AG08396 (cell line): ENCODE measurements at places on chromosomes 1 and 21.
A peak's percentile ranks its signal among the peaks of the same experiment; 100 is the strongest.

- DNase-seq = peak; percentile 45
These were observed 149.5 kb downstream of the FGGY start for GRCh38 chr1:59446257-59446901.

DNA sequence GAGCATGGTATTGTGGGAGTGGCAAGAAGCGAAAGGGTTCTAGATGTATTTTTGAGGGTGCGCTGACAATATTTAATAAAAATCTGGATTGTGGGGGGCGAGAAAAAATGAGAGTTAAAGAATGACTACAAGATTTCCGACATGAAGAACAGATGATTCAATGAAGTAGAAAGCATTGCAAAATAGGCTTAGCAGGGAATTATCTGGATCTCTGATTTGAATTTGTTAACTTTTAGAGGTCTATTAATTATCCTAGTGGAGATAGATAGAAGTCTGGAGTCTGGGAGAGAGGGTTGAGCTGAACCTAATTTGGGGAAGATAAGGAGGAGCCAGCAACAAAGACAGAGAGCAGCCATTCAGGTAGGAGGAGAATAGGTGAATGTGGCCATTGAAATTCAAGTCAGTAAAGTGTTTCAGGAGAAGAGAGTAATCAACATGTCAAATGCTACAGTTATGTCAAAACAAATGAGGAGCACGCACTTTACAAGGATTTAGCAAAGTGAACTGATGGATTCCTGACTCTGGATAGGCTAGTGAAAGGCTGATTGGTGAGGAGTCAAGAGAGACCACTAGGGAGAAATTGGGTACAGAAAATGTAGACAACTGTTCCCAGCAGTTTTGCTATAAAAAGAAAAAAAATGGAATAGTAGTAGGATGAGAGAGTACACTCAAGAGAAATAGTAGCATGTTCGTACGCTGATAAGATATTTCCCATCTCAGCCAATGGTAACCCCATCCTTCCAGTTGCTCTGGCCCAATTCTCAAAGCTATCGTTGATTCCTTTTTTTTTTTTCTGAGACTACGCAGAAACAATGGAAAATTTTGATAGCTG lies 393.2 kb upstream of the CXADR start:
- no peak for DNase-seq

DNA sequence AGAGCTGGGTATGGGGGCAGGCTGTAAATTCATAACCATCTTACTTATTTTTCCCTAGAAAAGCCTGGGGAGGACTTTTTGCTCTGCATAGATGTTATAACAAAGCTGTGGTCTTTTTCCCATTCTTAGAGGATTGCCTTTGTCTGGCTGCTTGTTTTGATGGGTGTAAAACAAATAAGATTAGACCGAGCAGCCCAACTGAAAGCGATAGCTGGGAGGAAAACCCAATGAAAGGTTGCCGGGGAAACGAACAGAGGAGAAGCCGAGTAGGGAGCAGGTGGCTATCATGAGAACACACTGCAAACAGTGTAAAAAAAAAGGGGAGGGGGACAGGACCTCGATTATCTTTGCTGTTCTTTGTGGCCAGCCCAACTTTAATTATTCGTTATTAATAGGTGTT lies 1.9 kb downstream of the ELAVL4 start:
- DNase-seq = no peak

DNA sequence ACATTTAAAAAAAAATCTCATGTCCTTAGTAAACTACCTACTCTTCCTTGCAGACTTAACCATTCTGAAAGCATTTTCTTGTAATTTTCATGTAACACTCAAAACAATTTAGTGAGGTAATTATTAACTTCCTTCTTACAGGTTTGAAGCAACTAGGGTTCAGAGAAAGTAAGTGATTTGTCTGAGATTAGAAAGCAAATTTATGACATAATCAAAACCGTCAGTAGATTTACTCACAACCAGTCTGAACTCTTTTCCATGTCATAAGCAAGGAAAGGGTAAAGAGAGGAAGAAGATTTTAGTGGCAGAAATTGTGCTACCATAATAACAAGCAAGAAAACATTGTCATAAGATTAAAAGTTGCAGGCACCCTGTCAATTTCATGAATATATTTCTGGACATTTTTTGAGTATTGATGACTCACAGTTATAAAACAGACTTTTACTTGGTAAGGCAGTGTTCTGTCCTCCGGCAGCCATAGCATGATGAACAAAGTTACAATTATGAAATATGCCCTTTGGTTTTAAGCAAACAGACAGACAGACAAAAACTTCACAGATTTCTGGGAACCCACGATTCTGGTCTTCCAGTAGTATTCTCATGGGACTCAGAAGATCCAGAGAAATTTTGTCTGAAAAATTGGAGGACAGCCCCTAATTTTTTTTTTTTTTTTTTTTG lies 707.2 kb downstream of the RWDD3 start:
- DNase-seq = no peak

DNA sequence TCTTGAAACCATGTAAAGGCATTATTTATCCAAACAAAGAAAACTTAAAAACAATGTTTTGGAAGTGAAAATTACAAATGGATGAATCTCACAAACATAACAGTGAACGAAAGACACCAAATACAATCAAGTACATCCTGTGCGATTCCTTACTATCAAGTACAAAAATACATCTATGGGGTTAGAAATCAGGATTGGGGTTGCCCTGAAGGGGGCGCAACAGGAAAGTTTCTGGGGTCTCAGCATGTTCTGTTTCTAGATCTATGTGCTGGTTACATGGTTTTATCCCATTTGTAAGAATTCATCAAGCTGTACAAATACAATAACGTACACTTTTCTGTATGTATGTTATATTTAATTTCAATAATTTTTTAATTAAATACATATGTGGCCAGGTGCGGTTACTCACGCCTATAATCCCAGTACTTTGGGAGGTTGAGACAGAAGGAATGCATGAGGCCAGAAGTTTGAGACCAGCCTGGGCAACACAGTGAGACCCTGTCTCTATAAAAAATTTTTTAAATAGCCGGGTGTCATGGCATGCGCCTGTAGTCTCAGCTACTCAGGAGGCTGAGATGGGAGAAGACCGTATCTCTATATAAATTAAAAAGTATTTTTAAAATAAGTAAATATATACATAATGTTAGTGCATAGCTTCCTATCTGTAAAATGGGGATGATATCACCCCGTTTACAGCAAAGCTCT lies 121.5 kb upstream of the SOD1 start:
- no peak for DNase-seq

DNA sequence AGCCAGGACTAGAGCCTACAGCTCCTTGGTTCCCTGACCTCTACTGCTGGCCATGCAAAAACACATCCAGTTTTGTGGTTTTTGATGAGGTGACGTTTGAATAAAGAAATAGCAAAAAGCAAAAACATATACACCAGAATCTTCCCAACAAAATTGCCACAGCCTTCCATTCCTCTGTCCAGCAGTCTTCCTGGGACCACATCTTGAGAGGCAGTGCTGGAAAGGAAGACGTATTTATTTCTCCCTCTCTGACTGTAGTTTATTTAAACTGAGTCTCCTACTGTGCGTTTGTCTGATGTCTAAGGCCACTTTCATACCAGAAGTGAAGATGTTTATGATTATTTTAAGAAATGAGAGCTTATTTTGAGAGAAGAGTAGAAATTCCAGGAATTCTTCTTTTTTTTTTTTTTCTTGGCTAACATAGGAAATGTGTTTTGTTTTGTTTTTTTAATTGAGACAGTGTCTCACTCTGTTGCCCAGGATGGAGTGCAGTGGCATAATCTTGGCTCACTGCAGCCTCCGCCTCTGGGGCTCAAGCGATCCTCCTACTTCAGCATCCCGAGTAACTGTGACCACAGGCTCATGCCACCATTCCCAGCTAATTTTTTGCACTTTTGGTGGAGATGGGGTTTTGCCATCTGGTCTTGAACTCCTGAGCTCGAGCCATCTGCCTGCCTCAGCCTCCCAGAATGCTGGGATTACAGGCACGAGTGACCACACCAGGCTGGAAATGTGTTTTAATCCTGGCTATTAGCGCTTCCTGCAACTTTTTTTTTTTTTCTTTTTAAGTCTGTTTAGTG lies 118.5 kb downstream of the ITSN1 start:
- DNase-seq = peak; percentile 30

DNA sequence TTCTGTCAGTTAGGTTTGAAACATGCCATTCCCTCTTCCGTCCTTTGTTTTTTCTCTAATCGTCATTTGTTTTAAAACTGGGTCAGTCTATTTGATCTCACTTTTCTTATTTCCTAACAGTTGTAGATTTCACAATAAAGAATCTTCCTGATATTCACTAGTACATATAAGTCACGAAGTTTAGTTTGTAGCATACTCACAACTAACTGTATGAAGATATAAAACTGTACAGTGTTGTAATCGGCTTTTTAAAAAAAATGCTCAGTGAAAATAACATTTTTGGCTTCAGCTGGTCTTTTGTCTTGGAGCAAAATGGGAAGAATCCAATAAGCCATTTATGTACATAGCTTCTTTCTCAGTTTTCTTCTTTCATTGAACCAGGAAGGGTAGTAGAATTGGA lies 78.3 kb downstream of the NCAM2 start:
- DNase-seq = no peak

- DNase-seq = no peak
These were observed 14.0 kb downstream of the THEMIS2 start for GRCh38 chr1:27886353-27886679.
